A549 (cell line): ENCODE measurements at places on chromosomes 4 and X.
A peak's percentile ranks its signal among the peaks of the same experiment; 100 is the strongest.

DNA sequence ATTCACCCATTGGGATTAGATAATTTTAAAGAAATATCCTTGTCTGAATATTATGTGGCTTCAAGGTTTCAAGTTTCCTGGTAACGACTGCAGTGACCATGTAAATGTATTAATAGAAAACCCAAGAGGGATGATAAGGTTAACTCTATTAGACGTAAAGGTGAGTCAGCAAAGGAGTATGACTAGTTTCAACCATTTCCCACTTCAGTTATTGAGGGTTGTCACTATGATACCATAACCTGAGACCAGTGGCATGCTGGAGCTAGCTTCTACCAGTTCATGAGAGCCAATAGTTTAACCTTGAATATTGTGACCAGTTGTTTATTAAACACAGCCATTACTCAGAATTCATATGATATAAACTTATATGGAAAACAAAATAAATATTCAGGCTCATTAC is 270.1 kb downstream of the TMA16 start:
- no peak for DNase-seq

DNA sequence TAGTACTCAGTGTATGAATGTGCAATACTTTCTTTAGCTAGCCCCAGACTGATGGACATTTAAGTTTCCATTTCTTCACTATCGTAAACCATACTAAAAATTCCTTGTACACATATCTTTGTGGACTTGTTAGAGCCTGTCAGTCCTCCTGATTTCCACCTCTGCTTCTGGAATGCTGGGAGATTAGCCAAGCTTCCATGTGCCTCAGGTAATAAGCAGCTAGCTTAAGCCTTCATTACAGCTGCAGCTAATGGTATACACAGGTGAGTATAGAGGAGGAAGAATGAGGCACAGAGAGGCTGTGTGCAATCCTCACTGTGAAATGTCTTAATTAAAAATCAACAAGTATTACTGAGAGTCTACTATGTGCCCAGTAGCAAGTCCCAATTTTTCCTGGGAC is 9.8 kb downstream of the SMIM9 start:
- no peak for DNase-seq

DNA sequence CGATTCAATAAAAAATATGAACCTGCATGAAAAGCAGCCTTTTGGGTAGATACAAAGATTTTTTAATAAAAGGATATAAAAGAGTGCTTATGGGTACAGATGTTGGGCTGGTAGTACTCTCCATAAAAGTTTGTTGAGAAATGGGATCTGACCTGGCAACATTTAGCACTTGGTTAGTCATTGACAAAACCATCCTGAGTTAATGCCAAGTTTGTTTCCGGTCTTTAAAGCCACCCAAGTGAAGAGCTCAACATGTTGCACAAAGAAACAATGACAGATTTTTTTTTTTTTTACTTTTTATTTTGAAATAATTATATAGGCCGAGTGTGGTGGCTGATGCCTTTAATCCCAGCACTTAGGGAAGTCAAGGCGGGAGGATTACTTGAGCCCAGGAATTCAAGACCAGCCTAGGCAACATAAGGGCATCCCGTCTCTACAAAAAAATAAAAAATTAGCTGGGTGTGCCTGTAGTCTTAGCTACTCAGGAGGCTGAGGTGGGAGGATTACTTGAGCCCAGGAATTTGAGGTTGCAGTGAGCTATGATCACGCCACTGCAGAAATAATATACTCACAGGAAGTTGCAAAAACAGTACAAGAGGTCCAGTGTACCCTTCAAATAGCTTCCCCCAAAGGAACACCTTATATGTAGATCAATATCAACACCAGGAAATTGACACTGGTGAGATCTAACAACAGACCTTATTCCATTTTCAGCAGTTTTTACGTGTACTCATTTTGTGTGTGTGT is 16.6 kb downstream of the CHST7 start:
- no peak for DNase-seq

DNA sequence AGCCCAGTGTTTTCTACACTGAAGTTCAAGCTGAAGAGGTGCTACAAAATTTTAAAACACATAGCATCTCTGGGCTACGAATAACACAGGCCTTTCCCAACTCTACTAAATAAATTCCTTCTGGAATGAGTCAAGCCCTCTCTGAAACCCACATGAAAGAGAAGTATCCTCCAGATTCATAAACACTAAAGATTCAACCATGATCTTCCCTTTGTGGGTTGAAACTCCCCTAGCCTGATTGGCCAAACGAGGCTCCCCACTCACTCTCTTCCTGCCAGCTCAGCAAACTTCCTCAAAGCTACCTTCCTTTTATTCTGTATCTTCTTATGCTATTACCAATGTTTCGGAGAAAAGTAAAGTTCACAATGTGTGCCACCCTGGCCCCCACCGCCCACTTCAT is 95.4 kb downstream of the NKX6-1 start:
- DNase-seq = no peak

DNA sequence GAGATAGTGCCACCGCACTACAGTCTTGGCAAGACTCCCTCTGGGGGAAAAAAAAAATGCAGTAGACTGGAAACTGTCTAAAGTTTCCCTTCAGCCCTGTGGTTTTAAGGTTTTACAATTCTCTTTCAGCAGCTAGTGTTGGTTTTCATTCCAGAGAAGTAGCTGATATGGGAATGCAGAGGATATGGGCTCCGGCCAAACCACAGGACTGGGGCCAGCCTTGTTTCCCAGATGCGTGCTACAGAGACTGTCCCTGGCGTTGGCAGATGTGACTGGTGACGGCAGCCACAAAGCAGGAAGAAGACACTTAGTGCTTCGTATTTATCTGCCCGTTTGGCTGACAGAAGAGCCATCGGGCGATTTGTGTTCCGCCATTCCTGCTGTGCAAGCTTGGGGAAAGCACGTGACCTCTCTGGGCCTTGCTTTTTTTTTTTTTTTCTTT is 43.2 kb downstream of the ZBTB49 start:
- DNase-seq = no peak

- no peak for DNase-seq
These were observed 11.0 kb downstream of the LHFPL1 start for GRCh38 chrX:112668476-112669409.

- DNase-seq = no peak
These were observed 23.9 kb upstream of the MSN start for GRCh38 chrX:65643531-65644052.

- DNase-seq = peak; percentile 67
These were observed 147.1 kb downstream of the NHS start for GRCh38 chrX:17521871-17522693.

DNA sequence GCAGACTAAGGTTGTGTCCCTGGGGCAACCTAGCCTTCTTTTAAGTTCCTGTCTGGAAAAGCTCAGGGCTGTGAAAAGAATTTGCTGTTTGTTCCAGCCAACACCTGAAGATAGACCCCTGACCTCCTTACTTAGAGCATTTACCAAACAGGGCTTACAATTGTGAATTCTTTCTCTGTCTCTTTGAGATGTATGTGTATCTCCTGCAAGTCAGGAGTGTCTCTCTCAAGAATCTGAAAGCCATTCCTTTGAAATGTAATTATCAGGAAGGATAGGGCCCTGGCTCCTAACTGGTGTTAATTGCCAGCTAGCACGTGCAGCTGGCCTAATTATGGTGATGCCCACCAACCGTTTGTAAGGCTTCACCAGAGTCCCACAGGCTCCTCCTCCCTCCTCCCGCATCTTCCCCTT is 18.2 kb downstream of the CCNG2 start:
- DNase-seq = no peak

- no peak for DNase-seq
These were observed 572.1 kb upstream of the IGFBP7 start for GRCh38 chr4:57682275-57682674.

GRCh38 chrX:134186362-134187121 is 50.4 kb upstream of the CCDC160 start:
- DNase-seq = no peak

- no peak for DNase-seq
These were observed 57.0 kb downstream of the MTMR8 start for GRCh38 chrX:64338296-64338695.

- DNase-seq = peak; percentile 29
These were observed 171.6 kb downstream of the PCDH10 start for GRCh38 chr4:133320576-133321170.

DNA sequence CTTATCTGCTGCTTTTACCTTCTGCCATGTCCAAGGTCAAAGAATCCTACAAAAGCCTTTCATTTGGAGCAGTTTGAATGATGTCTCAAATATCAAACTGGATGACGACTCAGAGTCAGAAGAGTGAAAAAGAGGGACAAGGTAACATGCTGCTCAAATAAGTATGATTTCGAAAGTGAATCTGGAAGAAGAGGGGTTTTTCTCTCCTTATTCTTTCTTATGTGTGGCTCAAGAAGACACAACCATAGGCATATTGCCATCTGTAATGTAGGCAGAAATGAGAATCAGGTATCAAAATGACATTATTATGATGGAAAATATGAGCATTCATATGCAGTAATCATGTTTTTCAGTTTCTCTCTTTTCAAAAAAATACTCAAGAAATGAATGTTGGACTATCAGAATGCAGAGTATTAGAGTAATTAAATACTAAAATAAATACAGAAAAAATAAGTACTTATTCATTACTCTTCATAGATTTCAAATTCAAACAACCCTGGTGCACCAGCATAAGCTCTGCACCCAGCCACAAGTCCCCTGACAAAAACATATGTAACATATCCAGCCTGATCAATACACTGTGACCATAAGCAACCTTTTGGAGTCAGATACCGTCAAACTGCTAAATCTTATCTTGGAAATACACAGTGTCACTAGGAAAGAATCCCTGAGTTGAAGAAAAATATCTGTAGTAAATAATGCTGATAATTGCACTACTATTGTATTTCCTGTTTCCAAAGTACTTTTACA is 468.6 kb downstream of the INPP4B start:
- no peak for DNase-seq

DNA sequence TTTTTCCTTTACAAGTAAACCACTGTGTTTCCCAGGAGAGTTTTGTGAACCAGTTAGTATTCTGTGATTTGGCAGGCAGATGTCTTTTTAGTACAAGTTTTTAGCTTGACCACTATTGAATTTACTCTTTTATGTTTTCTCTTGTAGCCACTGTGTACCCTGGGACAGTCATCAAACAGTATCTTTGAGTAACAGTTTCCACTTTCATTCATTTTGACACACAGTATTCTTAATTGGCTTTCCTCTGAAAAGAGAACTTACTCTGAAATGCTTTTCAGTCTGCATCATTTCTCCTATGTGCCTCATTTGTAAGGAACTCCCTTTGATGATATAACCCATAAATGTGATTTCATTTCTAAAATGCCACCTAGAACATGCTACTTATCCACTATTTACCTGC is 476.5 kb downstream of the PDGFC start:
- DNase-seq = no peak

- DNase-seq = no peak
These were observed 354.7 kb upstream of the SLC7A11 start for GRCh38 chr4:138596896-138597295.

- DNase-seq = peak; percentile 6
These were observed 76.0 kb upstream of the AP1S2 start for GRCh38 chrX:15930585-15930984.

DNA sequence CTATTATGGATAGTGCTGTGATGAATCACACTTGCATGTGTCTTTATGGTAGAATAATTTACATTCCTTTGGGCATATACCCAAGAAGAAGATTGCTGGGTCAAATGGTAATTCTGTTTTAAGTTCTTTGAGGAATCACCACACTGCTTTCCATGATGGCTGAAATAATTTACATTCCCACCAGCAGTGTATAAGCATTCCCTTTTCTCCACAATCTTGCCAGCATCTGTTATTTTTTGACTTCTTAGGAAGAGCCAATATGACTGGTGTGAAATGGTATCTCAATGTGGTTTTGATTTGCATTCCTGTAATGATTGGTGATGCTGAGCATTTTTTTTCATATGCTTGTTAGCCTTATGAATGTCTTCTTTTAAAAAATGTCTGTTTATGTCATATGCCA is 1120.2 kb downstream of the ARAP2 start:
- DNase-seq = no peak

DNA sequence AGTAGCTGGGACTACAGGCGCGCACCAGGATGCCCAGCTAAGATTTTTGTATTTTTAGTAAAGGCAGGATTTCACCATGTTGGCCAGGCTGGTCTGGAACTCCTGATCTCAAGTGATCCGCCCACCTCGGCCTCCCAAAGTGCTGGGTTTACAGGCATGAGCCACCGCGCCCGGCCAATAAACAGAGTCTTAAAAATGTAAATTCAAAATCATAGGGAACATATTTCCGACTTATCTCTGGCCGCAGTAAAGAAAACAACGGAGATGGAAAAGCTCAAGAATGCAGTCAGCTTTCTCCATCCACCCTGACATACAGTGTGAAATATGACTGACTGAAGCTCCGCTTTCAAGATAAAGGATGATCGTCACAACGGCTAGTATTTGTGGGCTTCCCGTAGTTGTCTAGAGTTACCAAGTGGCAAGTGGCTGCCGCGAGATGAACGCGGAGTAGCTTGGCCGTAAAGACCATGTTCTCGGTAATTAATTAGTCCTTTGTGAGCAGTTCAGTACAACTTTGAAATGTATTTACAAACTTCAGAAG is 495.1 kb upstream of the FAT1 start:
- no peak for DNase-seq

GRCh38 chr4:105455998-105456397 is 17.9 kb downstream of the PPA2 start:
- no peak for DNase-seq

GRCh38 chr4:37902212-37902611 is 11.3 kb downstream of the TBC1D1 start:
- DNase-seq = no peak

- DNase-seq = no peak
These were observed 8.2 kb downstream of the RTL3 start for GRCh38 chrX:78650906-78651437.

DNA sequence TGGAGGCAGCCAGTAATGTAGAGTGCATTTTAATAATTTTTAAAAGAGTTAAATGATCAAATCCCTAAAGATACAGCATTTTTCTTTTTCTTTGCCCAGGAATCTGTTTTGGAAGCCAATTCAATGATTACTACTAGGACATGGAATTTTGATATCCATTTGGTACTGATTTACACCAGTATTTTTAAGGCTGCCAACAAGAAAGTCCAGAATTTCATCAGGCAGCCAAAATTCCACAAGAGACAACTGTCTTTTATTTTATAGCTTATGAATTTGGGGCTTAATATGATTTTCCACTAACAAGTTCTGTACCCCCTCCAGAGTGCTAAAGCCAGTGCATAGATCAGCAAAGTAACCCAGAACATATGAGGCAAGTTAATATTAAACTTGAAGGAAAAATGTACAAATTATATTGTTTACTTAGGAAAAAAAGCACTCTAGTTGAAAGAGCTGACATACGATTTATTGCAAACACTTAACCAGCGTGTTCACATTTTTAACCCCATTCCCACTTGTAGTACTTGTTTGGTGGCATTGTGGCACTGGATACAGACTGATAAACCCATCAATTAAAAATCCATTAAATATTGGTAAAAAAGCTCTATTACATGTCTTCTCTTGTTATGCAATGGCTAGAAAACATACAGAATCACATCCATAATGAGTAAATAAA is 259.7 kb downstream of the DCHS2 start:
- DNase-seq = no peak
